EH (cell line): ENCODE measurements at places on chromosomes 13 and 19.

DNA sequence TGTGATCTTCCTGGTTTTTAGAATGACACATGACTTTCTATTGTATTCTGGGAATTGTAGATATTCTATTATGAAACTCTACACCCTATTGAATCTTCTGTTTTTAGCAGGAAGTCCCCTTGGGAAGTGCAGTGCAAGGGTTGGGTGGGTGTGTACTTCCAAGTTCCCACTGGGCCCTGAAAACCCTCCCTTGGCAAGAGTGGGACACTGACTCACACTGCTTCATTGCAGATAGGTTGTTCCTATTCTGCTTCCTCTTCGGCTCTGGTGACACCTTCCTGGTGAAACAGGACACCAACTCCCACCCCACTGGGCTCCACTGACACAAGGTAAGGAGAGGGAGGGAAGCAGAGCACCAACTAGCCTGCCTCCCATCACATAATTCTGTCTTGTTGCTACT, 121.8 kb downstream of the KCTD12 start:
- peak; percentile 1 for DNase-seq

- DNase-seq = no peak
Observed at GRCh38 chr19:38722947-38723605, 21.2 kb downstream of the CAPN12 start.

DNA sequence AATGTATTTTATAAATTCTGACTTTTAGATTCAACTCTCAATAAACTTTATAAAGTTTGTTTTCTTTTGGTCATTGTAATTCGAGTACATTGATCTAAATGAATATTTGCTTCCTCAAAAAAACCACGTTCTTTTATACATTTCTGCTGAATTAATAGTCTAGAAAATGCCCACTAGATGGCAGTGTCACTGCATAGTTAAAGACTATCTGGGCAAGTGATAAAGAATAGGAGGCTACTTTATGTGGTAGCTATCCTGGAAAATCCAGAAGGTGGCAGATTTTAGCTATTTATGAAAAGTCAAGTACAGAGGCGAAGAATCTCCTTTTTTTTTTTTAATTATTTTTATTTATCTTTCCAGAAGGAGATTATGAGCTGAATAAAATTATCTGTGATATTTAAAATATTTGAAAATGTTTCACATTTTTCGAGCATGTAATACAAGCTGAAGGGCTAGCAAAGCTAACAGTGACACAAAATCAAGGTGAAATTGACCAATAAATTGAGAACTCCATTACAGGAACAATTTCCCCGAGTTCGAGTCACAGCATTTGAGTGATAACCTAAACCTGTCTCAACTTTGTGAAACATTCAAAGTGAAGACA, 221.8 kb downstream of the OLFM4 start:
- peak; percentile 71 for DNase-seq

DNA sequence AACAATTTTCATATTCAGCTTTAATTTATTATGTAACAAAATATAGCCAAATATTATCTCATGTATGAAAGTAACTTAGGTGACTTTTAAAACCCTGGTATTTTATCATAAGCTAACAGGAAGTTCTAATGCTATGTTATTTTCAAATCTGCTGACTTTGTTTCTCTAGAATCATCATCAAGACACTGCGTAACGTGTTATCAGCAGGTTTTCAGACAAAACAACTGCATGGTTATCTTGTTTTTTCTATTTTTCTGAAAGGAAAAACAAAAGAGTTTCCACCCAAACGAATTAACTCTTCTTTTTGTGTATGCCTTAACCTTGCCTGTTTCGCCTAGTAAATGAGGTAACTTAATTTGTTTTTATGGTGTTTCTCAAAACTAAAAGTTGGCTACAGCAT, 156.3 kb downstream of the TBC1D4 start:
- no peak for DNase-seq

DNA sequence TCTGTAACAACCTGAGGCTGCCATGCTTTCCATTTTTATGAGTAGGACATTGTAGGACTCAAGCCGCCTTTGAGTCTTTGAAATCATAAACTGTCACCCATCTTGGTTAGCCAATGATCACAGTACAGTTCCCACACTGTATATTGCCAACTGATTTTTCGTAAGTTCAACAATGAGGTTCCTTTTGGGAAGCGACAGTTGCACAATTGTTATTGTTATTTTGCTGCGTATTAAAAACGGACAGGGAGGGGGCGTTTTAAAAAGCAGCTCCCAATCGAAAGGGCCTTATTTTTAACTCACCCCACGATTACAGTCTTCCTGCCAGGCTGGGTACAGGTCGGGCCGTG, 601 bp downstream of the SLC46A3 start:
- DNase-seq = peak; percentile 36

DNA sequence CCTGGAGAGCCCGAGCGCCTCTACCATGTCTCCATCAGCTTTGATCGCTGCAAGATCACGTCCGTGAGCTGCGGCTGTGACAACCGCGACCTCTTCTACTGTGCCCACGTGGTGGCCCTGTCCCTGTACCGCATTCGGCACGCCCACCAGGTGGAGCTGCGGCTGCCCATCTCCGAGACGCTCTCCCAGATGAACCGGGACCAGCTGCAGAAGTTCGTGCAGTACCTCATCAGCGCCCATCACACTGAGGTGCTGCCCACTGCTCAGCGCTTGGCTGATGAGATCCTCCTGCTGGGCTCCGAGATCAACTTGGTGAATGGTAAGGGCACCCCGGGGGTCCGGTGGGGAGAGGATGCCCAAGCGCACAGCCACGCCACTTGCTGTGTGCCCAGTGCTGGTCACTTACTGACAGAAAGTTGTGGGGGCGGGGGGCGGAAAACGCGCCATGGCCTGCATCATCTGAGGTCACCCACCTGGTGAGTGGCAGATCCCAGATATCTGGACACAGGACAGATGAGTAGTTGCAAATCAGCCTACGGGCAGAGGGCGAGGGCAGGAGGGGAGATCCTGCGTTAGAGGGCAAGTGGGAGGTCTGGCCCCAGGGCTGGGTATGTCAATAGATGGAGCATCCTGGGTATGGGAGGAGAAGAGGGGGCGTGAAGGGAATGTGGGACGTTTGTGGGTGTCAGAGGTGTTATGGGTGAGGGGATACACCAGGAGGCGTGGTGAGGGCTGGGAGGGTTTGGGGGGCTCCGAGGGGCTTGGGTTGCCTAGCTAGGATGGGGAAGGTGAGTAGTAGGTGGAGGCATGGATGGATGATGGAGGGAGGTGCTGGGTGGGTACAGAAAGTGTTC, 9.8 kb downstream of the ZSWIM4 start:
- DNase-seq = no peak

DNA sequence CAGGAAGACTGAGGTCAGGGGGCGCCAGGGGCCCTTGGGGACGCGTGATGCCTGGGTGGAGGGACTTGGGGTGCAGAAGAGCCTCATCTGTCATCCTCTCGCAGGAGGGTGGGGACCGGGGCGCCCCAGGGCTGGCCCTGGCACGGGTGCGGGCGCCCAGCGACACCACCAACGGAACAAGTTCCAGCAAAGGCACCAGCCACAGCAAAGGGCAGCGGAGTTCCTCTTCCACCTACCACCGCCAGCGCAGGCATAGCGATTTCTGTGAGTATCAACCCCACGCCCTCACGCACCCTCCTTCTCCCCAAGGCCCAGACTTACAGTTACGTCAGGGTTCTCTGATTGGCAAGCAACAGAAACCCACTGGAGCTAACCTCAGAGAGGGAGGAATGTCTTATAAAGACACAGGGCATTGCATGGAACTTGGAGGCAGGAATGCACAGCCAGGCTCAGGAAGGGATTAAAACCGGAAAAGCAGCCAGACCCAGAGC, 29.4 kb downstream of the MARK4 start:
- DNase-seq = no peak

DNA sequence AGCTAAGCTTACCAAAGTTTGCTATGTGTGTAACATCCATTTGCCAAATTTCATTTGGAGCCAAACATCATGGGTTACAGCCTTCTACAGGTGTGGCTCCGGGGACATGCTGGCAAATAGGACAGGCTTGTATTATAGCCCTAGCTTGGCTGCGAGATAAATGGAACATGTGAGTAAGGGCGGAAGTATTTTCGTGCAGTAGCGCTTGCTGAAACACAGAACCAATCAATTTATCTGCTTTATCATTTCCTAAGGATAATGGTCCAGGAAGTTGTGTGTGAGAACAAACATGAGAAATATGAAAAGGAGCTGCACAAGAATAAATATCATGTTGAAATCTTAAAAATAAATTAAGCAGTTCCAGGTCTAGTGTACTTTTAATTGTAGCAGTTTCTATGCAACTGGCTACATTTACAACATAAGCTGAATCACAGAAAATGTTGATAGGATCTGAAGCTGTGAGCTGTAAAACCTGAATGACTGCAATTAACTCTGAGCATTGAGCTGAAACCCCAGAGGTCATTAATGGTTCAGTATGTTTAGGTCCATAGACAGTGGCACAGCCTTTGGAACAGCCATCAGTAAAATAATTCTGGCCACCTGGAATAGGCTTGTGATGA, 22.2 kb upstream of the ZNF100 start:
- DNase-seq = no peak

- DNase-seq = no peak
Observed at GRCh38 chr19:48194041-48194843, 23.8 kb downstream of the ZSWIM9 start.

- no peak for DNase-seq
Observed at GRCh38 chr19:23437901-23438300, 42.6 kb upstream of the ZNF91 start.

- DNase-seq = no peak
Observed at GRCh38 chr19:21581646-21582240, 76.3 kb downstream of the ZNF429 start.

DNA sequence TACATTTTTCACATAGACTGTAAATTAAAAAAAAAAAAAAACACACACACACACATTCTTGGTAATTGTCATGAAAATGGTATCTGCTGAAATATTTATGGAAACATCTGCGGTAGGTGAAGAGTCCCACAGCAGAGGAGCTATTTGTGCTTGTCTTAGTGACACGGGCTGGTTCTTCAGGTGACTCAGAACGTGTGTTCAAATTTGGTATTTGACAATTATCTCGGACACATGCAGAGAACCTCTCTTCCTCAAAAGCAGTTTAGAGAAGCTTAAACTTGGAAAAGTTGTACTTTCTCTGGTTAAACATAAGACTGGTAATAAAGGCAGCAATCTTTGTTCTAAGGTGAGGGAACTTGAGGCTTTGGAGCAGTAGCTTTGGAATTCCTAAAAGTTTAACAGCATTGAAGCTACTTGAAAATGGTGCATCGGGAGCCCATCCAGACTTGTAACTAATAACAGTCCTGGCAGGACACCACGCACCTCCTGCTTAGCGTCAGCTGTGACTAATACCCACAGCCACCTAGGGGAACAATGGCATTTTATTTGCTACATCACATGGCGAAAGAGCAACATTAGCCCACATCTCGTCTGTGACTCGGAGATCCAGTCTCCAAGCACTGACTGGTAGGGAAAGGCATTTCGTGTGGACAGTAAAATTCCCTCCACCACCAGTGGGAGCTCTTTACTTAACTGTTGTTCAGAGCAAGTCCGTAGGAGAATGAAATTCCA, 1505.1 kb upstream of the SLC10A2 start:
- DNase-seq = peak; percentile 24

DNA sequence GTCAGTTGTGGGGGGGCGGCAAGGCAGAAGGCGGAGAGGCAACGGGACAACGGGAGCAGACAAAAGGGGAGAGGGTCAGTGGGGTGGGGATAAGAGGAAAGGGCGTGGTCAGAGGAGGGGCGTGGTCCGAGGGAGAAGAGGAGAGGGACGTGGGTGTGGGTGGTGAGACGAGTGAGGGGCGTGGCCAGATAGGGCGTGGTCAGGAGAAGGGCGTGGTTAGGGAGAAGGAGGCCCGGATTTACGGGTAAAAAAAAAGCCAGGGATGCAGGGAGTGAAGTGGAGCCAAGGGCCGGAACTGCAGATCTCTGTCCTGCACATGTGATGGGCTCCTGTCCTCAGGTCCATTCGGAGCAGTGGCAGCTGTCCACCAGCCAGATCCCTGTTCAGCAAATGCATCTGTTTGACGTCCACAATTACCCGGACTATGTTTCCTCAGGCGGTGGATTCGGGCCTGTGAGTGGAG, 21.5 kb downstream of the CPT1C start:
- DNase-seq = peak; percentile 95

DNA sequence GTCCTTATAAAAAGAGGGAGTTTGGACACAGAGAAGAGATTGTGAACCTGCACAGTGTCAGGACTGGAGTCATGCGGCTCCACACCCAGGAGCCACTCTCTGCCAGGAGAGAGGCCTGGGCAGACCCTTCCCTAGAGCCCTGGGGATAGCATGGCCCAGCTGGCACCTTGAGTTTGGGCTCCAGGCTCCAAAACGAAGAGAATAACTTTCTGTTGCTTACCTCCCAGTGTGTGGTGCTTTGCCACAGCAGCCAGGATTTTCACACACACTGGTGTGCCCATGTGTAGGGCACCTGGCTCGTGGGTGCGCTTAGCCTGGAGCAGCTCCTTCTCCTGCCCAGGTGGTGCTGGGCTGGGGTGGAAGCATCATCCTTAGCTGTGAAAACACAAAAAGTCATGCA, 344.3 kb downstream of the TEX29 start:
- no peak for DNase-seq

- DNase-seq = no peak
Observed at GRCh38 chr19:50778906-50779430, 8.7 kb downstream of the GPR32 start.

GRCh38 chr13:26377038-26377437, 123.1 kb downstream of the CDK8 start:
- DNase-seq = peak; percentile 33

GRCh38 chr13:99548448-99548847, 47.2 kb downstream of the TM9SF2 start:
- DNase-seq = no peak

DNA sequence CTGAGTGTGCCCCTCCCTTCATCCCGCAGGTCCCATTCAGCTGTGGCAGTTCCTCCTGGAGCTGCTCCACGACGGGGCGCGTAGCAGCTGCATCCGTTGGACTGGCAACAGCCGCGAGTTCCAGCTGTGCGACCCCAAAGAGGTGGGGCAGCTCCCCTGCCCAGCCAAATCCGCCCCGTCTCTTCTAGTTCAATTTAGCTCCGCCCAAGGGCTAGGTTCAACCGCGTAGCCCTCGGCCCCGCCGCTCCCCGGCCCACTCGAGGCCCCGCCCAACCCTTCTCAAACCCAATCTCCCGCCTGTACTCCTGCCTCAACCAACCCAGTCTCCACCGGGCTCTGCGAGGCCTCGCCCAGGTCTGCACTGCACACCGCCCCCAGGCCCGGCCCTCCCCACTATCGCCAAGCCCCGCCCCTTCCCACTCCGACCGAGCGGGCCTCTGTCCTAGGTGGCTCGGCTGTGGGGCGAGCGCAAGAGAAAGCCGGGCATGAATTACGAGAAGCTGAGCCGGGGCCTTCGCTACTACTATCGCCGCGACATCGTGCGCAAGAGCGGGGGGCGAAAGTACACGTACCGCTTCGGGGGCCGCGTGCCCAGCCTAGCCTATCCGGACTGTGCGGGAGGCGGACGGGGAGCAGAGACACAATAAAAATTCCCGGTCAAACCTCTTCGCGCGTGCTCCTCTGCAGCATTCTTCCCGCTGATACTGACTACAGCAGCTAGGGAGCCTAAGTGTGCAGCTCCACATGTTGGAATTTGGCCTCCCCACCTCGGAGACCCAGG, 2.9 kb downstream of the ETV2 start:
- peak; percentile 95 for DNase-seq

- no peak for DNase-seq
Observed at GRCh38 chr19:13010992-13011652, 15.8 kb downstream of the NFIX start.

- DNase-seq = no peak
Observed at GRCh38 chr19:2700660-2701360, 1.7 kb downstream of the GNG7 start.

GRCh38 chr19:2524840-2525723, 49.2 kb downstream of the GADD45B start:
- peak; percentile 90 for DNase-seq
